Sigmoid colon (tissue), 7 donors: ENCODE measurements at places on chromosomes 1 and 21. TPM values are rescaled to one million over a fixed set of nuclear protein-coding genes. Genes with fewer than 3 reads are reported as not detected.

- no peak for DNase-seq
Observed at GRCh38 chr1:212035835-212036605, 472 bp downstream of the DTL start.

GRCh38 chr1:178844436-178844835 is 26.4 kb downstream of the ANGPTL1 start:
- DNase-seq = no peak

DNA sequence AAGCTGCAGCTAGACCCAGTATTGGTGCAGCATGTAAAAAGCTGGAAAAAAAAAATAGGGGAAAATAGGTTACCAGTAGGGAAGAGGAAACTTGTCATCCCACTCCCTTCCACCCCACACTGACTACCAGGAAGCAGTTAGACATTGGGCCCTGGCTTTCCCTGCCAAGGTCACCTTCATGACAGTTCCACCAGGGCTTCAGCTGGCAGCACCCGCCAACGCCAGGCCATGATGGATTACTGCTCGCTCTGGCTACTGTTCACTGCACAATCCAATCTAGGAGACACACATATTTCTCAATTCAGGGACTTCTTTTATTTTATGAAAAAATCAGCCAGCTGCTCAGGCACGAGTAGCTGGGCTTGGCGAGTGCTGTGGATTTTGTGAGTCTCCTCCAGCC is 127.7 kb downstream of the DMRTA2 start:
- no peak for DNase-seq

GRCh38 chr1:173195596-173196088 is 11.5 kb downstream of the TNFSF4 start:
- no peak for DNase-seq

DNA sequence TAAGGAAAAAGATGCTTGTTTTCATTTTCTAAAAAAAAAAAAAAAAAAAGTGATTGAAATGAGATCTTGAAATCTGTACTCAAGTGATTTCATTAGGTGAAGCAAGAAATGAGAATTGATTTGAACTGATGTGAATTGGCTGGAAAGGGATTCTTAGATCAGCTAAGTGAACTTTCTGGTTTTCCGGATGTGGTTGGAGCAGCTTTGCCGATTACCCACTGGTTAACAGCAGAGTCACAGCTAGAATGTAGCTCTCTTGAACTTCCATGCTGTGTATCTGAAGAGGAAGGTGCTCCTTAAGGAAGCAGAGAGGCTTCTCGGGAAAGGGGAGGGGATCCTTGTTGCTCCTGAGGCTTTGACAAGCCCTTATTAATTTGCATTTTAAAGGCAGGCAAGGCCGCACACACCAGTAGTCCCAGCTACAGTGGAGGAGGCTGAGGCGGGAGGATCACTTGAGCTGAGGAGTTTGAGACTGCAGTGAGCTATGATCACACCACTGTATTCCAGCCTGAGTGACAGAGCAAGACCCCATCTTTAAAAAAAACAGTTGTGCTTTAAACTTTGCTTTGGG is 28.7 kb upstream of the PWP2 start:
- DNase-seq = no peak

DNA sequence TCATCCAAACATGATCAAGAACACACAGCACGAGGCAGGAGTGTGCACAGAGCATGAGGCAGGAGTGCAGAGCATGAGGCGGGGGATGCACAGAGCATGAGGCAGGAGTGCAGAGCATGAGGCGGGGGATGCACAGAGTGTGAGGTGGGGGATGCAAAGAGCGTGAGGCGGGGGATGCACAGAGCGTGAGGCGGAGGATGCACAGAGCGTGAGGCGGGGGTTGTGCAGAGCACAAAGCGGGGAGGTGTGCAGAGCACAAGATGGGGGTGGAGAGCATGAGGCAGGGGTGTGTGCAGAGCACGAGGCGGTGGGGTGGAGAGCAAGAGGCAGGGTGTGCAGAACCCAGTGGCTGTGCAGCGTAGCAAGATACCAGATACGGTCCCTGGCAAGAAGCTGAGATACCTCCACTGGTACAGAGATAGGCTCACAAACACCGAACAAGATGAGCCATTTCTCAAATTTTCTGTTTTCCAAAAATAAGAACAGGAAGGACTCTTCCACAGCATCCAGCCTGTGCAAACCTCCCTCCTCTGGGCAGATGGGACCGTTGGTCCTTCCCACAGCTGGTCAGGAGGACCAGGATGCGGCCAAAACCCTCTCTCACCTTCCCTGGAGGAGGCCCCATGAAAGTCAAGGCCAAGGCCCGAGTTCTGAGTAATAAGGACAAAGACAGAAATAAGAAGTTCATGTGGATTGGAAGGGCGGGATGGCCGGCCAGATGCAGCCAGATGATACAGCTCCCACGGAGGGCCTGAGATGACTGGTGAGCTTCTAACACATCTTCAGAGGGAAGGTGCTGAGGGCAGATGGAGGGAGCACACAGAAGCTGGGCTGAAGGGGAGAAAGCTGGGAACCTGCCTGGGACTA is 12.0 kb downstream of the SPATC1L start:
- peak; percentile 37 for DNase-seq

The SMCP gene
- total RNA-seq = not detected

The CFHR3 gene
- total RNA-seq = not detected

The HPDL gene
- not detected for total RNA-seq
